SK-N-SH treated with all-trans-retinoic acid at 6 μM for 48 hours (cell line): ENCODE measurements at places on chromosomes 2 and 18.

- no peak for ATAC-seq
Observed at GRCh38 chr2:42337356-42337820, 23.6 kb downstream of the COX7A2L start.

DNA sequence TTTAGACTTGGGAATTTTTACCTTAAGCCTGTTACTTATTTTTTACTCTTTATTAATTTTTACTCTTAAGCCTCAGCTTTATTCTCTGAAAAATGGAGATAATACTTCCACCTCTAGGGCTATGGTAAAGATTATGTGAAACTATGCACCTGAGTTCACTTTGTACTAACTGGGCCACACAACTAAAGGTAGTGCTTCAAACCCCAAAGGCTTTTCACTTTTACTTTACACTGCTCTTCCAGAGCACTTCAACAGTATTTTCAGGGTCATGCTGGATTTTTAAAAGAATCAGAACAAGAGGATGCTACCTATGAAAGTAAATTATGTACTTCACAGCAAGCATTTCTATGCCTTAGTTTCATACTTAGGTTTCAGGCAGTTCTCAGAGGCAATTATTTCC, 27.8 kb downstream of the MEX3C start:
- no peak for ATAC-seq

DNA sequence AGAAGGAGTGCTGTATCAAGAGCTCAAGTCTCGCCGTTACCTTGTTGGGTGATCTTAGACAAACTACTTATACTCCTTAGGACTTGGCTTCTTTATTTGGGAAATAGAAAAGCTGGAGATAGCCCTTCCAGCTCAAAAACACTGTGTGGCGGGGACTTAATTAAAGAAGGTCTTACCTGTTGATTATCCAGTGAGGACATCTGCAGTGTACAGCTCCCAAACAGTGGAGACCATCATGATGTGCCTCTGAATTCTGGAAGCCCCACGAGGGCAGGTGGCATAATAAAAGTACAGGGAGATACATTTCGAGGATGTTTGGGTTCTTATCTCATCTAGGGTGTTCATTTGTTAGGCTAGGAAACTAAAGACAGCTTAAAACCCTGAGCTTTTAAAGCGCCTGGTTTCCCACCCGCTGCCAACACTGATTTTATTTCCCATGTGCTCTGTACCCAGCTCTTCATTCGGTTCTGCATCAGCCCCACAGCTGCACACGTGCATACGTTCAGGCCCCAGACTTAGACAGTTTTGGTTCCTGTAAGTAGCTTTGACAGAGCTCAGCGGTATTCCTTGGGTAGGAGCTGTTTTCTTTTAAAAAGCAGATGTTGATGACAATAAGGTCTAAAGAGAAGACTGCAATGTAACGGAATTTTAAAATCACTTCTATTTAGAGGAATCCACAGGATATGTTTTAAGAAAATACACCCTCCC, 80.5 kb upstream of the SIX2 start:
- ATAC-seq = no peak

- no peak for ATAC-seq
Observed at GRCh38 chr2:5089409-5089808, 602.8 kb upstream of the SOX11 start.

DNA sequence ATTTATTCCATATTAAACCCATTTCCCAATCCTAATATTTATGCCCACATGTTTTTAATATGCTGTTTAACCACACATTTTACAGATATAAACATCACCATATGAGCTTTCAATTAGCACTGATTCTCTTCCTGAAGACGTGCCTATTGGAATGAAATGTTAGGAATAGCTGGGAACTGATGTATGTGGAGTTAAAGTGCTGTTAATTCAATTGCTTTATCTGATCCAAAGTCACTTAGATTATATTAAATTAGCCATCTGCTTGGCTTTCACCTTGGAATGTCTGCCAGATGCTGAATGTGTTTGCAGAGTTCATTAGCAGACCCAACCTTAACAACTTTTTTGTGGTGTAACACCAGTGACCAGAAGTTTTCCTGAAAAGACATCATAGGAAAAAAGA, 942.9 kb upstream of the KLHL29 start:
- ATAC-seq = no peak

- ATAC-seq = no peak
Observed at GRCh38 chr2:236776695-236777251, 207.1 kb downstream of the ACKR3 start.

DNA sequence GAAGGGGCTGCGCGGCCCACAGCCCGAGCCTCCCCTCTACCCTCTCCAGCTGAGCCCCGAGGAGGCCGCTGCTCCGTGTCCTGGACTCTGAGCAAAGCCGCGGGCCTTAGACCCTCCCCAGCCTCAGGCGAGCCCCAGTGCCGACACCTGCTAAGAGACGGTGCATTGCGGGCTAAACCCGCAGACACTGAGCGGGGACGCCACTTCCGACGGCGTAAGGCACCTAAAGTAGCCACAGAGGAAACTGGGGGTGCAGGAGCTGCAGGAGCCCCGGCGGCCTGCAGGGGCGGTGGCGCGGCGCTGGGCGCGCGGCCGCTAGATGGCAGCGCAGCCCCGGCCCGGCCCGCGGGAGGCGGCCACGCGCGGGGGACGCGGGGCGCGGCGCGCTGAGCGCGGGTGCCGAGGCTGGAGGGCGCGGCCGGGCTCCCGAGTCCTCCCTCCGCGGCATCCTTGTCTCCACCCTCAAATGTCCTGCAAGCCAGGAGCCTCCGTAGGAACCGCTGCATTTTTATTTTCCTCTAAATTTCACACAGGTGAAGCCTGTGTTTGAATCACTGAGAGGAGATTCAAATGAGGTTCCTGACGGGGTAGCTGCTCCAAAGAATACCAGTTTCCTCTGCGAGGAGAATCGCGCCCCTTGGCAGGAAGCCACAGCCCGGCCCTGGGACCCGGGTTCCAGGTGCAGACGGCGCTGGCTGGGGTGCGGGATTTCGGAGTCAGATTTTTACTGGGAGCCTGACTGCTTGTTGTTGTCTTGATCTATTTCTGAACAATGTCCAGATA, 650.5 kb downstream of the GALR1 start:
- peak; percentile 98 for ATAC-seq

GRCh38 chr2:151238527-151239487, 22.9 kb downstream of the RBM43 start:
- peak; percentile 87 for ATAC-seq

- peak; percentile 84 for ATAC-seq
Observed at GRCh38 chr2:38076710-38077430, 919 bp upstream of the CYP1B1 start.
